ENCODE measurements at places on chromosomes 3 and 15.

DNA sequence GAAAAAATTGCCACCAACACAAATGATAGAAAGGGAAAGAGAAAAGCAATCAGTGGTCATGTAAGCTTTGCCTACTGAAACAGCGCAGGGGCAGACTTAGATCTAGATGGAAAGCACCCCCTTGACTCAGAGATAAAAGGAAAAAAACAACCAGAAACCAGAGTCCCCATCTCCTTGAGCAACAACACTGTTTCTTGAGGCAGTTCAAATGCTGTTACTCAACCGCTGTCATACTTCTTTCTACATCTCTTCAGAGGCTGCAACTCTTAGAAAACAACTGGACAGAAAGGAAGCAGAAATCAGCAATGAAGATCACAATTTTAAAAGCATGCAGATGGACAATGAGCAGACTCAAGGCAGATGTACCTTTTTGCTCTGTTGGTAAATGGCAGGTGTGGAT, 36.5 kb downstream of the FSIP1 start:
- DNase-seq = no peak

- no peak for DNase-seq
These were observed 682 bp downstream of the ETFA start for GRCh38 chr15:76310475-76311099.

DNA sequence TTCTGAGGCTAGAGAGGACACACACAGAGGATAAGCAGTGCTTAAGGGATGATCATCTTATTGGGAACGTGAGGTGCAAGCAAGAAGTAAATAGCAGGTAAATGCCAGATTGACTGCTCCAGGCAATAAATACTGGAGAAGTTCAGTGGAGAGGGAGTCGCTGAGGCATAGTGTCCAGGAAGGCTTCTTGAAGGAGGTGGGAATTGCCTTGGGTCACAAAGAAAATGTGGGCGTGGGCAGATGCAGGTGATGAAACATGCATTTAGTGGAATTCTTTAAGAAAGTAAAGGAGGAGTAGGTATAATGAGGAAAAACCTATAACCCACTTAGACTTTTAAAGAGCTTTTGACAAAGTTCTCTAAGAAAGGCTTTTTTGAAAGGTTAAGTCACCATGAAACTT, 7.4 kb upstream of the SEMA5B start:
- DNase-seq = no peak

GRCh38 chr3:18124501-18124900, 300.6 kb downstream of the SATB1 start:
- no peak for DNase-seq

DNA sequence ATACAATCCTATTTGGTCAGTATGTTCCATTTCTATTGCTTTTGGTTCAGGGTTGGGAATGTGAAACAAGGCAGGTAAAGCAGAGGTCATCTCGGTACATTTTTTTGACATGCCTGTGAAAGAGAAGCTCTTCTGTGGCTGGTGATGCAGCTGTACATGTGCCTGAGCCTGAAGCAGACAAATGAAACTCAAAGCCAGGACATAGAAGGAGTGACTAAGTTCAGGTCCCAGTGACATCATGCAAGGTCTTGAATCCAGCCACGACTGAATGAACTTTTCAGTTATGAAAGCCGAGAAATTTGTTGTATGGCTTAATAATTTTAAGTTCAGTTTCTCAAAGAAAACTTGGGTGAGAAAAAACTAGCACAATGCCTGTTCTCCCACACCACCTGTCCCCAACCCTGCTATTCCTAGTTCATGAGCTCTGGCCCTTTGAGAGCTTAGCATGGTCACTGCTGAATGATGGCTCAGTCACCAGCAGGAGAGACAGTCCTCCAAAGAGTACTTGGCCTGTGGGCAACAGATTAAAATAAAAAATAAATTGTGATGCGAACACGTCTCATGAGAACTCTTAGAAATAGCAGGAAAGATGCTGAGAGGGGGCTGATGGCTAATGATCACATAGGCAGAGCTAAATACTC, 600.2 kb upstream of the GRM7 start:
- DNase-seq = no peak

All from NCI-H1105 (cell line).